ENCODE measurements at places on chromosomes 3 and 15.

DNA sequence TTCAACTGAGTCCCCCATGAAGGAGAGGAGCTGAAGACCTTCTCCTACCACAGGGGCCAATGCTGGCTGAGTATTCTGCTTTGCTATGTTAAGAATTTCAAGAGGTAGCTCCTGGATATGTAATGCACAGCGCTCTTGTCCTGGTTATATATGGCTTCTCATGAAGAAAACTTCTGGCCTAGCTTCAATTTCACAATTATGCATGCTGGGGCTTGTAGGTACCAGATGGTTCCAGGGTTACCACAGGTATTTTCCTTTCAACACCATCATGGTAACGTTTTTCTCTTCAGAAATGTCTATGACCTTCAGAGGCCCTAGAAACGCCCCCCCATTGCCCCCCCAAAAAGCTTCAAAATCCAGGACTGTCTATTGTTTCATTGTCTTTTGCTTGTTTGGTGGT, 311.7 kb upstream of the ICE2 start:
- no peak for DNase-seq

GRCh38 chr15:66369773-66370651, 13.5 kb upstream of the TIPIN start:
- DNase-seq: peak; percentile 81

DNA sequence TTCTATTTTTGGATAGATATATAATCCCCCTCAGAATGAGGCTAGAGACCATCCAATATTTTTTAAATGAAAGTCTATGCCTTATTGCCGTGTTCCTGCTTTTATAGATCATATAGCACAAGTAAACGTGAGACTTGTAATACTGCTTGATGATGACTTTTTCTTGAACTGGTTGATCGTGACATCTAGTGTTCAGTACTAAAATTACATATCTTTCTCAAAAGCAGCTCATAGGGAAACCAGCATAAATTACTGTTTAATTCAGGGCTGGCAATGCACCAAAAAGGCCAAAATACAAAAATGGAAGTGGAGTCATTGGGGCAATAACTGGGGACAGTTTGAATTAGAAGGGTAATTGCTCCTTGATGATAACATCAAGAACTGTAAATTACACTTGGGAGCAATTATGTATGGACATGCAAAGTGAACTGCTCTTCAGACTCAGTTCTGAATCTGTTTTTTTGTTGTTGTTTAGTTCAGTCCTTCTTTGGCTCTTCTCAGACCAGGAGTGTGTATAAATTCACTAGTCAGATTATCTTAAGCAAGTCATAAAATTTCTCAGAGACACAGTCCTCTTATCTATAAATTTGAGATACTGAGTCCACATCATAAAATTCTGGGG, 325.3 kb downstream of the THSD4 start:
- DNase-seq: peak; percentile 31

- DNase-seq: peak; percentile 83
Observed at GRCh38 chr15:51621936-51622603, 501 bp downstream of the DMXL2 start.

DNA sequence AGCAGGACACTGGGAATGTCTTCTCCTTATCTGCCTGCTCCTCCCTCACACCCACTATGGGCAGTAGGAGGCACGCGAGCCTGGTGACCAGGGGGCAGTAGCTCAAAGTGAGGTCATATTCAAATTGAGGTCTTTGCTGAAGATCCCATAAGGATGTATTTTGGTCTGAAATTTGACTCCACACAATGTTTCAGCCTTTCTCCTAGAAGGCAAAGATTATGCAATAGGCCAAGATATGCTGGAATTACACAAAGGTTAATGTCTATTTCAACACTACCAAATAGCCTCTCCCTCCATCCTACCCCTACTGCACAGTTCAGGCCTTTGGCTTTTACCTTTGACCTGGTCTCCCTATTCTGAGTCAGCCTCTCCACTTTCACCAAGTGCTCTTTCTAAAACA, 203.0 kb downstream of the TIGIT start:
- no peak for DNase-seq

DNA sequence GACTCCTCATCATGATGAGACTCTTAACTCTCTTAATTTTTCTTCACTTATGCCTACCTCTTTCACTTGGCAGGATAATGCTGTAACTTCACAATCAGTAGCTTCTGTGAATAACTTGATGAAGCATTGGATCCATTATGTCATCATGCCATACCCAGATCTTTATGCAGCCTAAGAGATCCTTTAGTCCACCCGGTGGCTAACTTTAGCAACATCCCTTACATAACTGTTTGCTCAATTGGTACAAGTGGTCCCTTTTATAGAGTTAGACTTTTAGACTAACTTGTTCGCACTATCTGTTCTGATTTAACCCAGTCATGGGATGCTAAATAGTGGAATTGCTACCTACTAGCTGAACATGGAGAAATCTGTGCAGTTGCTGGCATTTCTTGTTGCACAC, 184.5 kb downstream of the USP13 start:
- DNase-seq: peak; percentile 10

DNA sequence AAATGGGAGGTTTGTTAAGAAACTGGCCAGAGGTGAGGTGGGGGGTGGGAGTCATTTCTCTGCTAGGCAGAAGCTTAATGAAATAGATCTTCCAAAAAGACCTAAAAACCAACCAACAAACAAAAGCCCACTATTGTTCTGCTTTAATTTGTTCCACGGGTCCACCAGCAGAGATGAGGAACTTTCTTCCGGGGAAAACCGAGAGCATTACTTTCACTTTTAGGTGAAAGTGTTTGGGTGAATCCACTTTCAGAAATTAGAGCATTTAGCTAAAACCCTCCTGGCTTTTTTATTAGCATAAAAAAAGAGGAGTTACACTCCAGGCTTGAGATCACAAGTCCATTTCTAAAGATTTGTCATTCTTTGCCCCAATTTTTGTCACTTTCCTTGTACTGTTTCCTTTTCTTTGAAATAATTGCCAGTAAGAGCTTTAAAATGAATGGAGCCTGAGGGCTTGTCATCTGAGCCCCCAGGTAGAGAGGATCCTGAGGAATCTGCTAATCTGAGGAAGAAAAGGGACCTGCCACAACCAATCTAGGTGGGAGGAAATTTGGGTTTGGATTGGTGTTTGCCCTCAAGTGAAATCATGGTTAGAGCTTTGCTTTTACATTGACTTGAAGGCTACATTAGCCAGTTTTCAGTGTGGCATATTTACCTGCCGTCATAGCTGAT, 667.6 kb downstream of the NAALADL2 start:
- peak; percentile 30 for DNase-seq

DNA sequence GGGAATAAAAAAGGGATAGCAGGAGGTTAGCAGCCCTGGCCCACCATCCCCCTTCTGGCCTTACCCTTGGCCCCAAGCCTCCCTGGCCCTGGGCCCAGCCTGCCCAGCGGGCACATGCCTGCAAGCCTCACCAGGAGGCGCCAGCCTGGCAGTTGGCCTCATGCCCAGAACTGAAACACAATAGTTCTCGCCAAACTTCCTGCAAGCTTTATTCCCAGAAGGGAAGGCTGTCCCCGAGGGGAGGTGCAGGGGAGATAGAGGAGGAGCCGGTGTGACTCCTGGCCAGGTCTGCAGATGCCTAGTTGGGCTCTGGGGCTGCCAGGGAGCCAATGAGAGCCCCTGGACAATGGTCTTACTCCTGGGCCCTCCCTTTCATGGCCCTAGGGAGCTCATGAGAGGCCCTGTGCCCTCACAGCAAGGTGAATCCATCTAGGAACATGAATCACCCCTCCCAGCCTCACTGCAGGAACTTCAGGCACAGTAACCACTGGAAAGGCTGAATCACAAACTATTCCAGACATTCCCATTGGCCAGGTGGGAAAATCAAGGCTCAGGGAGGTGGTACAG, 4.0 kb downstream of the CCDC33 start:
- no peak for DNase-seq

DNA sequence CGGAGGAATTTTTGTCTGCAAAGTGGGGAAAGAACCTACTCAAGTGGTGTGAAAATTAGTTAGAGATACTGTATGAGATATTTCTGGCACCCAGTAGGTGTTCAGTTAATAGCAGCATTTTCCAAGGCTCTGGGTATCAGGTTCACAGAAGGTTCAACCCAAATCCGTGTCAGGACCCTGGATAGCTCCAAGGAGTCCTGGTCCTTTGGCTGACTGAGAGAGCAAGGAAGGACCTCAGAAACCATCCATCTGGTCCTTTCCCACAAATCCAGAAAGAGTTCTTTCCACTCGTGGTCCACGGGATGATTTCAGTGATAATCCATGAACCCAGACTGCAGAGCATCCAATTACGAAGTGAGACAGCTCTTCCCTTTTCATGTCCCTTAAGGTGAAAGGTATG, 51.4 kb downstream of the SLC6A11 start:
- no peak for DNase-seq

- DNase-seq: no peak
Observed at GRCh38 chr3:168061332-168061996, 34.3 kb downstream of the GOLIM4 start.

GRCh38 chr3:124620600-124621063, 109.6 kb upstream of the UMPS start:
- DNase-seq: peak; percentile 93

GRCh38 chr3:108292450-108292849, 3.9 kb upstream of the HHLA2 start:
- peak; percentile 43 for DNase-seq

- no peak for DNase-seq
Observed at GRCh38 chr3:162799910-162800309, 1303.3 kb downstream of the OTOL1 start.

GRCh38 chr3:68136411-68136810, 482.0 kb upstream of the SUCLG2 start:
- no peak for DNase-seq

- DNase-seq: no peak
Observed at GRCh38 chr15:28896951-28897350, 11.2 kb downstream of the APBA2 start.

DNA sequence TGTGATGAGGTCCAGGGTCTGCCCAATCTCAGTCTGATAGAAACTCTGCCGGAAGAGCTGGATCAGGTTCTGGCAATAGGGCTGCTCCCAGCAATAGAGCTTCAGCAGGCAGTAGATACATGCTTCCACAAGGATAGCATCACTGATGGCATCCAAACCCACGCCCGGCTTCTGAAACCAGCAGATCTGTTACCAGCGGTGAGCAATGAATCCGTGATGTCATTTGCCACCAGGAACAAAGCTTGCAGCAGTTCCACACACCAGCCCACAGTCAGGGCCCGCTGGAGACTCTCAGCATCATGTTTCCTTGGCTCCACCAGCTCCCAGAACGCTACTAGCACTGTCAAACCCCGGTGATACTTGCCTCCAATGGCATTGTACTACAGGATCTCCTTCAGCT, 19.3 kb upstream of the TTBK2 start:
- DNase-seq: no peak

- DNase-seq: no peak
Observed at GRCh38 chr15:65180167-65180566, 5.0 kb downstream of the CLPX start.

DNA sequence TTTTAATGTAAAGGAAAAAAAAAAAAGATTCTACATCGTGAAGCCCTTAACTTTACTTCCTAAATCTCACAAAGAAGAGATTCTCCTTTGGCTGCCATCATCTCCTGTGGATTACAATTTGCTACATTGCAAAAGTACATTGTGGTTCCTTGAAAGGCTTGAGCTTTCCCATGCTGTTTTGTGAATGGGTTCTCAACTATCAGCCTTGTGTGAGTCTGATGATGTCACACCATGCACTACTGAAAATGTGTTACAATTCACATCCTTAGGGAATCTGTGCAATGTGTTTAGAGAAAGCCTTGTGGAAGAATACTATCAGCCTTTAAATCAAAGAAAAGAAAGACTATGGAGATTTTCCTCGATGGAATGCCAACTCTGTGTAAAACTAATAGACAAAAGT, 510.0 kb upstream of the ALCAM start:
- no peak for DNase-seq

DNA sequence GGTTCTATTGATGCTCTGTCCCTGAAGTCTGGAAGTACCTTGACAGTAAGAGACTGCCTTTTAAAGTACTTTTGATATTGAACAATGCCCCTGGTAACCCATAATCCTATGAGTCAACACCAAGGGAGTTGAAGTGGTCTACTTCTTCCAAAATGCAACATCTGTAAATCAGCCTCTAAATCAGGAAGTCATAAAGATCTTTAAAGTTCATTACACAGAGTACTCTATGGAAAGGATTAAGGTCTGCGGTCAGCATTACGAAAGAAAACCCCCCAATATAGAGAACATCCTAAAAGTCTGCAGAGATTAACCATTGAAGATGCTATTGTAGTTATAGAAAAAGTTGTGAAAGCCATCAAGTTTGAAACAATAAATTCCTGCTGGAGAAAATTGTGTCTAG, 52.7 kb upstream of the CMC1 start:
- DNase-seq: no peak

GRCh38 chr3:47802734-47803479, at the start of gene DHX30:
Gene DHX30, plus strand, starts transcription at chr3:47803138. Its CDS starts 7,546 bp downstream, at chr3:47810684.
- peak; percentile 86 for DNase-seq

DNA sequence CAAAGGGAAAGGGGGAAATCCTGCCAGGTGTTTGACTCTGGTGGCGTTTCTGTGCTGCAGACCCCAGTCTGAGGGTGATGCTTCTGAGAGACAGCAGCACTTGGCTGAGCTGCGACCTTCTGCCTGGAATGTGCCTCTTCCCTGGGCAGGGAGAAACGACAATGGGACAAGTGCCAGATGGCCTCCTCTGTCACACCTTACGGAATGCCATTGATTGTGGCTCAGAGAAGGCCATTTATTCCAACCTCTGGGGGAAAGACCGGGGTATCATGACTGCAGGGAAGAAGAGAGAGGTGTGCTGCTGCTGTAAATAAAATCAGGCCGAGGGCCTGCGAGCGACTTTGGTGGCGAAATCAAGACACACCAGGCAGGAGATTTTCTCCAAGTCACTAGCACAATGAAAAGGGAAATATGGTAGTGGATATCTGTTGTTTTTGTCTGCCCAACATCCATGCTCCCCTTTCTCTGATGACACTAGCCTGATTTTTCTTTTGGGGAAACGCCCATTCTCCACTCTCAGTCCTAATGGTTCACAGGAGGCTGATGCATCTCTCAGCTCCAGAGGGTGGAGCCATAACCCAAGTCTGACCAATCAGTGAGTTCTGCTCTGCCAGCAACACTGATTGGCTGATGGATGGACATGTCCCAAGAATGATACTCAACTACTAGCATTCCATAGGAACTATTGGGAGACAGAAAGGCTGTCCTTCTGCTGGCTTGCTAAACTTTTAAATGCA, 336.1 kb downstream of the FOXP1 start:
- DNase-seq: peak; percentile 5

DNA sequence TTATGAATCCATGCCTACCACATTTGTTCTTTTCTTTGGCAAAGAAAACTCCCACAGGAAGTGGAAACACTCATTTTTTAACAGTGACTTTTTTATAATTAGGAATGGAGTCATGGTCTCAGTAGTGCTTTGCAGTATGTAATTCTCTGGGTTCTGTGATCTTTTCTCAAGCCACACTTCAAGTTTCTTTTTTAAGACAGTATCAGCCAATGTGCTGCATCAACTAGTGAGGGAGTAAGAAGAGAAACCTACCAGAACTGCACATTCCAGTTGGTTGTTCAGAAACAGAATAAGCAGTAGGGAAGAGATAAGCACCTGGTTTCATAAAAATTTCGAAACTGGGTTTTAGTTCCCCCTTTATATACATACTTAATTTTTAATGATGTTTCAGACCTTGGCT, 126.3 kb downstream of the FOXB1 start:
- no peak for DNase-seq

All from inflammatory macrophage treated with lipopolysaccharide for 1 hour (primary cell).